D341Med (cell line): ENCODE measurements at places on chromosomes 6 and 20.

DNA sequence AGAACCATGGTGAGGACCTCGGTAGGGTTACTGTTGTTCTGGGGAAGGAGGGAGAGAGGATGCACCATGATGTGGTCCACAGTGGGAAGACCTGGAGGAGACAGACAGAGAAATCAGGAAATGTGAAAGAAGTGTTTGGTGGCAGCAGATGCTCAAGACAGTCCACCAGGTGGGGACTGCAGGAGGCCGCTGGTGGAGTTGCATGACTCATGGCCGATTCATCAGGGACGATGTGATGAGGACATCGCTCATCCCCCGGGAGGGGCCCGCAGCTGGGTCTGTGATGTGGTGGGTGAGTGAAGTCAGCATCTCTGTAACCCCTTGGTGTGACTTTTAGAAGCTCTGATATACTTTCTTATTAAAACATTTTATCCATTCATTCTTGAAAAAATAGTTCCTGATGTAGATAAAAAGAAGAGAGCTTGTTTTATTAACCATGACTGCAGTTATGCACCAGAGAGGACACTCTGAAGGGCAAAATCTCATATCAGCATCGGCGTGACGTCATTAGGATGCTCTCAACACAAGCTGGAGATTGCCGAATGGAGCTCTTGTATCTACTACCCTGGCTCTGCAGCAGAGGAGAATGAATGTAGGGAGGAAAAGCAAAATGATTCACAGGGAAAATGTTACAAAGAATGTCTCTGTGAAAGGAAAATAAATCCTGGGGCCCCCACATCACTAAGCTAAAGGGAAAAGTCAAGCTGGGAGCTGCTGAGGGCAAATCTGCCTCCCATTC lies 71.2 kb downstream of the RAMACL start:
- DNase-seq, result no peak

DNA sequence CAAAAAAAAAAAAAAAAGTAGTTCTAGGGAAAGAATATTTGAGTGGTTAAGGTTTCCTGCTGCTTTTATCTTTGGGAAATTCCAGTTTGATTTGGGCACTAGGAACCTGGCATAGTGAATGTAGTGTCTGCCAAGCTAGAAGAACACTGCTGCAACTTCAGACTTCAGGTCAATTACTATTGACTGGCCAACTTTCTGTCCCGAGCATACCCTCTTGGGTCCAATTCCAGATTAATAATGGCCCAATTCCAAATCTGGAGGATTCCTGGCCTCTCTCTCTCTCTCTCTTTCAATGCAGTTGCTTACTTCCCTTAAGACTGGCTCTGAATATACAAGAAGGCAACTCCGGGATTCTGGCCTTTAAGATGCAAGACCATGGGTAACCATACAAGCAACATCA lies 74.9 kb downstream of the ANKEF1 start:
- no peak for DNase-seq

DNA sequence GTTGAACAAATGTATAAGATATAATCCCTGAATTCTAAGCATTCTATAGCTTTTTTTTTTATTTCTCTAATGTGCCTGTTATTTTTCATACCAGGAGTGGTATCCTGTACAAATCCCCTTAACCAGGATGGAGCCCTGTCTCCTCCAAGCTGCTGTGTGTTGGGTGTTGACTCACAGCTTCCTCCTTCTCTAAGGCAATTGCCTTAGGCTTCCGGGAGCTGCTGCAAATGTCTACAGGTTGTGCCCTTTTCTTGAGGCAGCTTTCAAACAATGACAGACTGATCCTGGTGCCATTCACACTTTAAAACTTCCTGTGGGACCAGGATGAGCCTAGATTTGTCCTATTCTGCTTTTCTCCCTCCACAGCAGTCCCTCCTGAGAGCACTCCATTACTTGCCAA lies 173.2 kb downstream of the BTBD3 start:
- DNase-seq, result no peak

DNA sequence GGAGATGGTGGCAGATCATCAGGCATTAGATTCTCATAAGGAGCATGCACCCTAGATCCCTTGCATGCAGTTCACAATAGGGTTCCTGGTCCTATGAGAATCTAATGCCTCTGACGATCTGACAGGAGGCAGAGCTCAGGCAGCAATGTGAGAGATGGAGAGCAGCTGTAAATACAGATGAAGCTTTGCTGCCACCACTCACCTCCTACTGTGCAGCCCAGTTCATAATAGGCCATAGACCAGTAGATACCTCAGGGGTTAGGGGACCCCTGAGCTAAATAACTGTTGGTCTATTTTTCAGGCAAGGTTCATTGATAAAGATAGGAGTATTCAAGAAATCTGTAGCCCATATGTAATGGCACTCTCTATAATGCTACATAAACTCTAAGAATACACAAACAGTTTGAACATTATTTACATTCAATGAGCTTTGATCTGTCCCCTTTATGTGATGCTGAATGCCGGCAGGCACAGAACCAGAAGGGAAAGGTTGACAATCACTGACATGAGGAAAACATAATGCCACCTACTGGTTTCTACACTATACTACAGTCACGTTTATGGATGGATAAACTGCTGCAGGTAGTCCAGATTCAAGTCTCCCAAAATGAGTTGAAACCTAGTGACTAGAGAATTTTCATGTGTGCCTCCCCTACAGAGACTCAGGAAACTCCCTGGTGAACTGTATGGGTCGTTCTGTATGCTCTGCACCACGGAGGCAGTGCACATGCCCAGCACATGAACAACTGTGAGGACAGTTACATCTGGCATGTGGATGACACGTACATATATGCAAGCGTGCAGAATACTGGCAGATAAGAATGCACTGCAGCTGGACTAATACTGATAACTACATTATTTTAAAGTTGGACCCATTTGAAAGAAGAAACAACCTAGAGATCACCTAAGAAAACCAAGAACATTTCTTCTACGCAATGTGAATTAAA lies 72.0 kb downstream of the DST start:
- peak; percentile 58 for DNase-seq

- no peak for DNase-seq
Observed at GRCh38 chr6:166484863-166485262, 101.6 kb downstream of the RAMACL start.

- DNase-seq, result no peak
Observed at GRCh38 chr6:111952274-111952673, 79.0 kb upstream of the FYN start.

GRCh38 chr6:137766596-137767370 lies 100.3 kb upstream of the TNFAIP3 start:
- DNase-seq, result no peak

GRCh38 chr20:58614984-58615760 lies 35.9 kb upstream of the STX16 start:
- no peak for DNase-seq

- DNase-seq, result no peak
Observed at GRCh38 chr6:36160147-36160760, 29.9 kb downstream of the MAPK13 start.

GRCh38 chr6:48027704-48028435 lies 83.1 kb downstream of the PTCHD4 start:
- no peak for DNase-seq

- DNase-seq, result no peak
Observed at GRCh38 chr6:43715056-43715788, 27.6 kb upstream of the MRPS18A start.
